ENCODE measurements at places on chromosomes 2 and 18. TPM values are rescaled to one million over a fixed set of nuclear protein-coding genes. Genes with fewer than 3 reads are reported as not detected.

Gene LGALSL
- 2.9 TPM for total RNA-seq

Gene C2orf66
- total RNA-seq = under 0.01 TPM

Gene TMEM198
- 1.2 TPM for total RNA-seq

Gene CNOT11
- total RNA-seq = 36.7 TPM

Gene LRP1B
- 0.37 TPM for total RNA-seq

Gene GAREM1
- 8.1 TPM for total RNA-seq

Gene PAX8
- total RNA-seq = 2.9 TPM

Gene STARD6
- total RNA-seq = not detected

Gene MARCO
- total RNA-seq = under 0.01 TPM

Gene GPAT2
- 21.7 TPM for total RNA-seq

Gene ARL5A
- 54.5 TPM for total RNA-seq

Gene ZRANB3
- 11.4 TPM for total RNA-seq

Gene SLC9A4
- not detected for total RNA-seq

Gene CLEC4F
- total RNA-seq = not detected

Gene GRB14
- 0.37 TPM for total RNA-seq

Gene TGIF1
- total RNA-seq = 83.0 TPM

All from subcutaneous preadipocyte (primary cell).